ENCODE measurements at places on chromosomes 11 and 22. TPM values are rescaled to one million over a fixed set of nuclear protein-coding genes. Genes with fewer than 3 reads are reported as not detected.

Gene PANX3
- not detected for total RNA-seq

GRCh38 chr22:20114506-20115475 lies 1.1 kb upstream of the RANBP1 start:
- peaks cover 43% of the 10 kb centered on the region for H3K36me3 ChIP-seq
- H3K27me3 ChIP-seq = peaks cover 3% of the 10 kb centered on the region
- H3K27ac ChIP-seq = peak overlapping the region; percentile 74
- no peak for DNase-seq
- peak overlapping the region; percentile 81 for H3K4me3 ChIP-seq
- peaks cover 47% of the 10 kb centered on the region for H3K4me1 ChIP-seq

DNA sequence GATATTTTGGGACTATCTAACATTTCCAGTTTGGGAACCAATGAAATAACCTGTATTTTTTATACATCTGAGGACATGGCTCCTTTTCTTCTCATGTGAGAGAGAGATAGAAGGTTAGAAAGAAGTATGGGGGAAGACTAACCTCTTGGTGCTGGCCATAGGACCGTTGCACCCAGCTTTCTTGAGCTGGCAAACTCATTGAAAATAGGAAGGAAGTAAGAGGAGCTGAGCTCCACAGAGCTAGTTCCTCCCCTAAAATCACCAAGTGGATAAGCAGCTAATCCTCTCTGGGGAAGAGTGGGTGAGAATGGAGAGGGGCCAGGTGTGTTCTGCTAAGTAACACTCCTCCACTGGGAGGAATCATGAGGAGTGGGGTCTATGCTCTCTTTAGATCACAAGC lies 387.4 kb upstream of the CADM1 start:
- H3K36me3 ChIP-seq = no peaks in the 10 kb centered on the region
- H3K27me3 ChIP-seq = no peaks in the 10 kb centered on the region
- no peak overlapping the region for H3K4me3 ChIP-seq

- H3K4me3 ChIP-seq = no peak overlapping the region
- H3K27me3 ChIP-seq = no peaks in the 10 kb centered on the region
- no peak for DNase-seq
- H3K4me1 ChIP-seq = peaks cover 20% of the 10 kb centered on the region
- no peak overlapping the region for H3K27ac ChIP-seq
These were observed 35.7 kb downstream of the TBCEL start for GRCh38 chr11:121059605-121060004.

DNA sequence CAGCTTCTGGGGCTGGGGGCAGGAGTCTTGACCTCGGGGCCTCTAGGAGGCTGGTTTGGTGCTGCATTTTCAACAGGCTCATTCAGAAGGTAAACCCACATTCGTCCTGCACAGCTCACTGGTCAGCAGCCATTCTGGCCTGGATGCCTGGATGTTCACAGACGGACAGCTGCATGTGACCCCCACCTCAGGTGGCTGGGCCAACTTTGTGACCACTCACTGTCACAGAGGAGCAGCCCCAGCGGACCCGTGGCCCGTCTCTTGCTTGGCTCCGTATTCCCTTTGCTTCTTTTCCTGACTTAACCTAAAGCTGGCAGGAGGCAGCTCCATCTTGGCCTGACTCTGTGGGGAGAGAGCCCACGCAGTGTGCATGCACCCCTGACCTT lies 8.2 kb downstream of the DGCR8 start:
- peaks cover 45% of the 10 kb centered on the region for H3K36me3 ChIP-seq
- no peak for DNase-seq
- peaks cover 27% of the 10 kb centered on the region for H3K4me1 ChIP-seq
- no peak overlapping the region for H3K4me3 ChIP-seq
- no peak overlapping the region for H3K27ac ChIP-seq

DNA sequence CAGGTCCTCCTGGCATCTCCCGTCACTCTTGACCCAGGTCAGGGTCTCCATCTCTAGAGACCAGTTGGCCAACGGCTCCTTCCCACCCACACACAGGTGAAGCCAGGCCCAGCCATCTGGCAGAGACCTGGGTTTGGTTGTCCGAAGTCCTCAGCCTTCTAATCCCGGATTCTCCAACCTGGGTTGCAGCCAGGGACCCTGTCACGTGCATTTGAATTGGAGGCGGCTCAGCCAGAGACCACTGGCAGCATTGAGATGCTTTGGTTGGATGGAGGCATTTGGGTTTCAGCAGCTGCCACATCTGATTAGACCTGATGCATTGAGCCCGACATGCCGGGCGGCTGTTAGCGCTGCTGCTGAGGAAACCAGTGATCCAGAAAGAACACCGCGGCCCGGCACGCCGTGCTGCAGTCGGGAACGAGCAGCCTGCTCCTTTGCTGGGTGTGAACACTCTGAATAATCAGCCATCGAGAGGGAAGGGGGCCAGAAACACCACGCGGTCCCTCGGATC lies 163.2 kb downstream of the BRD1 start:
- H3K4me3 ChIP-seq = no peak overlapping the region
- peaks cover 15% of the 10 kb centered on the region for H3K27me3 ChIP-seq
- H3K27ac ChIP-seq = no peak overlapping the region
- no peaks in the 10 kb centered on the region for H3K4me1 ChIP-seq

- H3K27ac ChIP-seq = no peak overlapping the region
- H3K27me3 ChIP-seq = no peaks in the 10 kb centered on the region
These were observed 47.0 kb downstream of the STIM1 start for GRCh38 chr11:3902441-3902840.

GRCh38 chr11:85464283-85464682 lies 162.9 kb downstream of the DLG2 start:
- H3K27me3 ChIP-seq = no peaks in the 10 kb centered on the region
- no peaks in the 10 kb centered on the region for H3K36me3 ChIP-seq
- H3K4me1 ChIP-seq = no peaks in the 10 kb centered on the region
- H3K4me3 ChIP-seq = no peak overlapping the region
- H3K27ac ChIP-seq = no peak overlapping the region
